ENCODE measurements at places on chromosomes 2 and 18.

GRCh38 chr2:150140777-150141176, 346.7 kb downstream of the RND3 start:
- DNase-seq, result no peak

GRCh38 chr18:77133835-77134496, 1.4 kb upstream of the MBP start:
- no peak for DNase-seq

DNA sequence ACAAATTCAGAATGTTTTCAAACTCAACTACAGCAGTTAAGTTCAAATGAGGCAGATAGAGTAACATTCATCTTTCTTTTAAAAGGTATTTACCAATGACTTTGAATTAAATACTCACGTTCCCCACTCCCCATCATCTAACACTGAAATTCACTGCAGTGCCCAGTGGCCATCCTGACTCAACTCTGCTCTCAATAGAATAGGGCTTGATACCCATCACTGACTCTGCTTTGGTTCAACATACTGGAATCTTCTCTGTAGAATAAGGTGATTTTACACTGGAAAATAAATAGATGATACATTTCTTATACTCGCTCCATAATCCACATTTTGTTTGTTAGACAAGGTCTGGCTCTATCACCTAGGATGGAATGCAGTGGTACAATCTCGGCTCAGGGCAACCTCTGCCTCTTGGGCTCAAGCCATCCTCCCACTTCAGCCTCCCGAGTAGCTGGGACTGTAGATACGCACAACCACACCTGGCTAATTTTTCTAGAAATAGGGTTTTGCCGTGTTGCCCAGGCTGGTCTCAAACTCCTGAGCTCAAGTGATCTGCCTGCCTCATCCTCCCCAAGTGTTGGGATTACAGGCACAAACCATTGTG, 66.4 kb downstream of the PRPF40A start:
- no peak for DNase-seq

GRCh38 chr18:24862201-24862816, 401.9 kb downstream of the HRH4 start:
- peak; percentile 6 for DNase-seq

- DNase-seq, result no peak
These were observed 15.5 kb downstream of the IL1F10 start for GRCh38 chr2:113083296-113083695.

DNA sequence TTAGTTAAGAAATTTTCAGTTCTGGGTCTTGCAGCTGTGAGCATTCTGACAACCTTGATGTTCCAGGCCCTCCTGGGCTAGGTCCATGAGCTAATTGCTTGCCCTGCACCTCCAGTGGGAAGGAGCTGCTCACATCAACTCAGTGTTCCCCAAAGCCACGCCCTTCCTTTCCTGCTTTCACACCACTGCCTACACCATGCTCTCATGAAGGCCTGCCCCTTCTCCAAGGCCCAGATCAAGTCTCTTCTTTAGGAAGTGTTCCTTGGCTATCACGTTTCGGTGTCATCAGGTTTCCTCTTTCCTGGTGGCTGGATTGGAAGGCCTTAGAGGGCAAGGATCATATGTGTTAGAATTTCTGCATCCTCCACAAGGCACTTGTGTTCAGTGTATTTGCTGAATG, 18.8 kb downstream of the TMEM127 start:
- DNase-seq, result no peak

DNA sequence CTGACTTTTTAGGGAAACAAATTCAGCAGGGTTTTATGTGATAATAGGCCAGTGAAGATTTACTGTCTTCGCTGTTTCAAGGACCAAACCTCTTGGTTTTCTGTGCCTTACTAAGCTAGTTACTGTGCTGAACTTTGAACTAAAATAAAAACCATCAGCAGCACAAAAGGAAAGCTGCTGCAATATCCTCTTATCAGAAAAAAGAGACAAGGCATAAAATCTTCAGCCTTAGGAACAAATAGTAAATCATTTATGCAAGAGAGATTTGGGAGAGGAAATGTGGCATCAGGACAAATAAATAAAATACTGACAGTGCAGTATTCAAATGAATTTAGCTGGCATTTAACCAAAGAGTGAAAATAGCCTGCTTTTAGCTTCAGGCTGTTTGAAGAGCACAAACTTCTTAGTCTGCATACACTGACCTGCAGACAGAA, 64.1 kb upstream of the EHBP1 start:
- DNase-seq, result peak; percentile 53

DNA sequence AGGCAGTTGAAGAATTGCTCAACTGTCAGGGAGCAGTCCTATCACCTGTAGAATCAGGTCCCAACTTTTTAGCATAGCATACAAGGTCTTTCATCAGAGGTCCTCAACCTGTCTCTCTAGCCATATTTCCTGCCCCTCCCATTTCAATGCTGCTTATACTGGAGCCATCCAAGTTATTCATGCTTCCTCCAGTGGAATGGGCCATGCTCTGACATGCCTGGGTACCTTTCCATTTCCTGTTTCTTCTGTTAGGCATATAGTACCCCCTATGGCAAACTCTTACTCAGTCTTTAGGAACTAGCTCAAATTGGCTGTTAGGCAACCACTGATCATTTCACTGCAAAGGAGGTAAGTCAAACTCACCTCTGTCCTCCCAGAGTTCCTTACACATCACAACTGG, 51.0 kb upstream of the ABCA12 start:
- no peak for DNase-seq

GRCh38 chr2:174465327-174465726, 21.5 kb downstream of the GPR155 start:
- no peak for DNase-seq

GRCh38 chr2:216181351-216181750, 72.2 kb downstream of the XRCC5 start:
- DNase-seq, result no peak

- no peak for DNase-seq
These were observed 163.6 kb downstream of the NAPG start for GRCh38 chr18:10689236-10690034.

GRCh38 chr2:218395826-218396687, 3.6 kb upstream of the CTDSP1 start:
- DNase-seq, result peak; percentile 98

DNA sequence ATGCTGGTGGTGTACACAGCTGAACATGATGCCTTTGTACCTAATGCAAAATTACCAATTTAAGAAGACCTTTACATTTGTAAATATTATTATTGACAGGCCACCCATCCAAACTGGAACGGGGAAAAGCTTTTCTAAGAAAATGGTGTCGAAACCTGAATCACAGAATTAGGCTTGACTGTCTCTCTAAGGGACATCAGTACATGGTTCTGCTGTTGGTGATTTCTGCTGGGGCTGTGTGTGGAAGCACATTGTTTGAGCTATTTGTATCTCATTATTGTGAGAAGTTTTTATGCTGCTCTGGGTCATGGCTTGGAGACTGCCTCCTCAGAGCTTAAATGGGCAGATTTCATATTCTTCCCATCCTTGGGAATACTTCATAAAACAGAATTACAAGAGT, 420.9 kb upstream of the POU3F3 start:
- no peak for DNase-seq

DNA sequence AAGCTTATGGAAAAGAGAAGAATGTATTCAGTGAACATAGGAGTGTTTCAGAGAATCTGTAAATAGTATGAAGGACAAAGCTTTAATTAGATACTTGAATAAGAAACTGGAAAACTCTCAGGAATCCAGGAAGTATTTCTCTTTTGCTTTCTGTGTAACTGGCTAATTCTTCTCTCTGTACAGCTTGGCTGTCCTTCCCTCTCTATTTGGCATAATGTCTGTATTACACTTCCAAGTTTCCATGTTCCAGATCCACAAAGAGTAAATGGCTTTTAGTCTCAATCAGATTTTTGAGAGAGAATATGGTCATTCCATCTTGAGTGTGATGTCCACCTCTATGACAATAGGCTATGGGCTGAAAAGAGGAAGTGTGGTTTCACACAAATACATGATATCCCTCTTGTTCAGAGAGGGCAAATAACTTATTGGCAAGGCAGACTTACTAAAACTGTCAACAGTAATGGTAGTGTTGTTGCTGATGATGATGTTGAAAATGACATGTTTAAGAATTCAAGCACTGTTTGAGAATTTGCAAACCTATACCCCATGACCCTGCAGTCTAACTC, 129.2 kb upstream of the ERBB4 start:
- no peak for DNase-seq

- DNase-seq, result no peak
These were observed 32.0 kb downstream of the ANKMY1 start for GRCh38 chr2:240525802-240526201.

GRCh38 chr2:142321706-142322280, 191.0 kb upstream of the LRP1B start:
- no peak for DNase-seq

DNA sequence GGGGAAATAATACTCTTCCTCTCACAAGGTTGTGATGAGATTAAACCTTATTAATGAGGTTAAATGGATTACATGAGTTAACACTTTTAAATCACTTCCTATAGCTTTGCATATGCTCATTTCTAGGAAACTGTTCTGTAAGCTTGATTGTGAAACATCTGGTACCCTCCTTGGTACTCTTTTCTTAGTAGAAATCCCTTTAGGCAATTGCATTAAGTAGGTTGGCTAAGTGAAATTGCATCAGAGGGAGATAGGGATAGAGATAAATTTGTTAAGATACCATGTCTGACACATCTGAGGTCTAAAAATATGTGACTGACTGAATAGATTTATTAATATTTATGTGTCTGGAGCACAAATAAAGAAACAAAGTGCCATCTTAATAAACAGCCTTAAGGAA, 275.9 kb upstream of the MAP2 start:
- no peak for DNase-seq

- no peak for DNase-seq
These were observed 94.3 kb upstream of the KCTD1 start for GRCh38 chr18:26642440-26643348.

DNA sequence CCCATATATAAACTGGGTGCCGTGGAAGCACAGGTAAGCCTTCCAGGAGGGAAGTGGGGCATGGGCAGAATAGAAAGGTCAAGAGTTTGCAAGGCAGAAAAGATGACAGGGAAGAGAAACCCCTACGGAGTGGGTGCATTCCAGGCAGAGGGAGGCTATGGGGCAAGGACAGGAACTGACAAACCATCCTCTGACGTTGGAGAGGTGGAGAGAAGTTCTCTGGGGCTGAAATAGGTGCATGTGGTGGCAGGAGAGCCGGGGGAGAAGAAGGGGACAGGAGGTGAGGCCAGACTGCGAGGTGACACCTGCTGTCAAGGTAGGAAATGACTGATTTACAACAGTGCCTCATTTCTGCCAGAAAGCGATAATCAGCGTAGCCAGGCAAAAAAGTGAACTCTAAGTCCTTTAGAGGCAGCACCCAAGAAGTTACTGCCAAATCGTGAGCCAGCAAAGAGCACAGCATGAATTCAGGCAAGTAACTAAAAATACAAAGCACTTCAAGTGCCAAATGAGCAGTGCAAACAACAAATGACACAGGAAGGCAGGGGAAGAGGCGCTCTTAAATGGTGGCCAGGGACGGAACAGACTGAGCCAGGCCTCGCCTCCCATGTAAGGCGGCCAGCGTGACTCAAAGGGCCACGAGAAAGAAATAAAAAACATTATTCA, 113.3 kb upstream of the ACVR1C start:
- no peak for DNase-seq

DNA sequence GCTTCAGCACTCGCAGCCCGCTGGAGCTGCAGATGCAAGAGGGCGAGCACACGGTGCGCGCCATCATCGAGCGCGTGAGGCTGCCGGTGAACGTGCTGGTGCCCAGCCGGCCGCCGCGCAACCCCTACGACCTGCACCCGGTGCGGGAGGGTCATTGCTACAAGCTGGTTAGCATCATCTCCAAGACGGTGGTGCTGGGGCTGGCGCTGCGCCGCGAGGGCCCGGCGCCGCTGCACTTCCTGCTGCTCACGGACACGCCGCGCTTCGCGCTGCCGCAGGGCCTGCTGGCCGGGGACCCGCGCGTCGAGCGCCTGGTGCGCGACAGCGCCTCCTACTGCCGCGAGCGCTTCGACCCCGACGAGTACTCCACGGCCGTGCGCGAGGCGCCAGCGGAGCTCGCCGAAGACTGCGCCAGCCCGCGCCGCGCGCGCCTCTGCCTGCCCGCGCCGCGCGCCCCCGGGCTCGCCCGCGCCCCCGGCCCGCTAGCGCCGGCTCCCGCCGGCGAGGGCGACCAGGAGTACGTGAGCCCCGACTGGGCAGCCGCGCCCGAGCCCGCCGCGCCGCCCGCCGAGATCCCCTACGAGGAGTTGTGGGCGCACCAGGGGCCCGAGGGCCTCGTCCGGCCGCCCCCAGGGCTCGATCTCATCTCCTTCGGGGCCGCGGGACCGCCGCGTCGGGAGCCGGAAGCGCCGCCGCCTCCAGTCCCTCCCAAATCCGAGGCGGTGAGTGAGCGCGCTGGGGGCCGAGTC, 11.8 kb downstream of the GAREM2 start:
- DNase-seq, result peak; percentile 92

DNA sequence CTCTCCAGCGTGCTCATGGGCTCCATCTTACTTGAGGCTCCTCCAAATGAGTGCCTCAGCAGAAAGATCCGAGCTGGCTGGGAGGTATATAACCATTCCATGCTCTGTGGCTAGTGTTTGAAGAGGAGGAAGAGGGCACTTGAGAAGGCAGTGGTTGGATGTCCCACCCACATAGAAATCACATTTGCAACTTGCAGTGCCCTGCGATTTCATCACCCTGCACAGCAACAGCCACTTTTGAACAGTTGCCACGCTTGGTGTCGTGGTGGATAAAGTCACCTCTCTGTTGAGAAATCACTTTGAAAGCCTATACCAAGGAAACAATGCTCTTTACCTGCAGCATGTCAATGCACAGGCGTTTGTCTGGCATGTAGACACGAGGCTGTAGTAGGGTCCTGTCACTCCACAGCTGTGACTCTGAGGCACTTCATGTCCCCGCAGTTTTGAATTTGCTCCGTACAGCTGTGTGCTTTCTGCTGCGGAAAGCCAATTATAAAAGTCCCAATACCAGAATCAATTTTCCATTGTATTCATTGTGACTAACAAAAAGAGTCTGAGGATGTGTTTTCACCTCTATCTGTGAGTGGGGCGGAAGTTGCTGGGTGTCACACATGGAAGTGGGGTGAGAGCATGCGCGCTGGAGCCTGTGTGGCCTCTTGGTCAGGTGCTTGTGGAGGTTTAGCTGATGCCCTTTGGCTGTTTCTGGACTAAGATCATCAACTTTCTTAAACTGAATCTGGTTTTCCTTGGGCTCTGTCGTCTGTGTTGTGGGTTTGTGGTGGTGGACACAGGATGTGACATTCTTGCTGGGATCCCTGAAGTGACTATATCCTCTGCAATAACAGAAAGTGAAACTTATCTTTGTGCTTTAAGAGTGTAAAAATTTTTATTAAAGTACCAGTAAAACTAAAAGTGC, 2.8 kb downstream of the CNDP2 start:
- no peak for DNase-seq

DNA sequence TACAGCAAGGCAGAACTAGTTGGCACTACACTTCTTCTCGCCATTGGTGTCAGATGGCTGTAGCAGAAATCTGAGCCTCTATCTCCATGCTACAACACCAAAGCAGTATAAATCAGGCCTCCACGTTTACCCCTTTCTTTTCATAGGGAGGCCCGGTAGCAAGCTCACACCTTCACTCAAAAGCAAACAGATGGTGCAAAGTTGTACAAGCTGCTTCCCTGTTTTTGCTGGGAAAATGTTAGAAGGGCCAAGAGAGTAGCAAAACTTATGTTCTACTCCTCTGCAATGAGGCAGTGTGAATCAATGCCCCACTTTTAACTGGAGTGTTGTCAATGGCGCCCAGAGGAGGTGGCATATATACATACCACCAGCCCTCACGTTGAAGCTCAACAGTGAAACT, 369.6 kb upstream of the NRXN1 start:
- no peak for DNase-seq

GRCh38 chr18:61308004-61308403, 25.2 kb upstream of the CDH20 start:
- DNase-seq, result no peak

- DNase-seq, result peak; percentile 8
These were observed 198.6 kb downstream of the MEMO1 start for GRCh38 chr2:31812051-31812798.
